ENCODE measurements at places on chromosomes 7 and 10.
A peak's percentile ranks its signal among the peaks of the same experiment; 100 is the strongest.

GRCh38 chr7:85833066-85833465, 646.2 kb upstream of the SEMA3D start:
- DNase-seq, result no peak

DNA sequence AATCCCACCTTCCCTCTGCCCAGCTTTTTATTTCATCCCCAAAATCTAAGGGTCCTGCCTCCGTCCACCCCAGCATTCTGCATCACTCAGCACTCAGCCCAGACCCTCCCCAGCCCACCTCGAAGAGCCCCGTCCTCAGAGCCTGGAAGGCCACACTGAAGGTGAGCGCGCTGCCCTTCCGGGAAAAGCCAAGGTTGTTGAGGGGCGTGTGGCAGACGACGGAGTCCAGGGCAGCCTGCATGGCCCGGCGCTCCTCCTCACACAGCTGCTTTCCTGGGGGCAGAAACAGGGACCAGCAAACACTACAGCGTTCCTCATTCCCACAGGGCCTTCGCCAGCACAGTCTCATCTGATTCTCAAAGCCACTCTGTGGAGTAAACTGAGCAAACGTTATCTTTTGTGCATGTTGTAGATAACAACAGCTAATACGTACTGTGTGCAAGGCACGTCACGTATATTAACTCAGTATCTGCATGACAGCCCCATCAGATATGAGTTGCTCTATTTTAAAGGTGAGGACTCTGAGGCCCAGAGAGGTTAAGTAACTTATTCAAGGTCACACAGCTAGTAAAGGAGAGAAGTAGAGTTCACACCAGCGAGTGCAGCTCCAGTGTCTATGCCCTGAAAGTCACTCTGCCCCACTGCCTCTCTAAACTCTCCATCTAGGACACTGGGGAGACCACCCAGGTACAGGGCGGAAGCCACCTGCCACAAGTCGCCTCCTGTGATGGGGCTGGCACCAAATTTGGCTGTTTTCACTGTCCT, 2.8 kb downstream of the TRAPPC14 start:
- DNase-seq, result no peak

GRCh38 chr7:110534241-110534931, 556.5 kb upstream of the LRRN3 start:
- DNase-seq, result no peak

DNA sequence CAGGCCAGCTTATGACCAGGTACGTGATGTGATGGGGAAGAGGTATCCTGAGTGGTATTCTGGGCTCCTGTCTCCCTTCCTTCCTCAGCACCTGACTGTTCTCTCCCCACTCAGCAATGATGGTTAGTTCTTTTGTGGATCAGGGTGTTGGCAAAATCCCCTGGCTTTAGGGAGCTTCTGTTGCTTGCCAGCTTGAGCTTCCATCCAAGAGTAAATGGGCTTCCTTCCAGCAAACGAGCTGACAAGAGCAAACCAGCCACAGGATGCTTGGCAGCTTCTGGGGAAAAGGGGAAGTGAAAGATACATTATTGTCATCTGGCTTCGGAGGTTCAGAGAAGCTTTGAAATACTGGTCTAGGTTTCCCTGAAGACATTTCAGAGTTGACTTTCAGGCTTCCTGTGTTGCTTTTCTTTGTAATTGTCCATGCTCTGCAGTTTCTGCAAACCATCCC, 5.2 kb downstream of the DUSP5 start:
- DNase-seq, result peak; percentile 59

DNA sequence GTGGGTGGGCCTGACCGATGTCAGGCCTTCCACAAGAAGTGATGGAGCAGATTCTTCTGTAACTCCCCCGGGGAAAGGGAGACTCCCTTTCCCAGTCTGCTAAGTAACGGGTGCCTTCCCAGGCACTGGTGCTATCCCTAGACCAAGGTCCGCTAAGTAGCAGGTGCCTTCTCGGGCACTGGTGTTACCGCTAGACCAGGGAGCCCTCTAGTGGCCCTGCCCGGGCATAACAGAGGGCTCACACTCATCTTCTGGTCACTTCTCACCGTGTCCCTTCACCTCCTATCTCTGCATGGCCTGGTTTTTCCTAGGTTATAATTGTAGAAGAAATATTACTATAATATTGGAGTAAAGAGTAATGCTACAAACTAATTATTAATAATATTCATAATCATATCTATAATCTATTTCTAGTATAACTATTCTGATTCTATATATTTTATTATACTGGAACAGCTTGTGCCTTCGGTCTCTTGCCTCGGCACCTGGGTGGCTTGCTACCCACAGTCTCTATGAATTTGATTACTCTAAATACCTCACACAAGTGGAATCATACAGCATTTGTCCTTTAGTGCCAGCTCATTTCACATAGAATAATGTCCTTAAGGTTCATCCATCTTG, 1378.7 kb downstream of the XPNPEP1 start:
- DNase-seq, result peak; percentile 2

- DNase-seq, result no peak
Observed at GRCh38 chr7:43175570-43176200, 63.2 kb downstream of the HECW1 start.

DNA sequence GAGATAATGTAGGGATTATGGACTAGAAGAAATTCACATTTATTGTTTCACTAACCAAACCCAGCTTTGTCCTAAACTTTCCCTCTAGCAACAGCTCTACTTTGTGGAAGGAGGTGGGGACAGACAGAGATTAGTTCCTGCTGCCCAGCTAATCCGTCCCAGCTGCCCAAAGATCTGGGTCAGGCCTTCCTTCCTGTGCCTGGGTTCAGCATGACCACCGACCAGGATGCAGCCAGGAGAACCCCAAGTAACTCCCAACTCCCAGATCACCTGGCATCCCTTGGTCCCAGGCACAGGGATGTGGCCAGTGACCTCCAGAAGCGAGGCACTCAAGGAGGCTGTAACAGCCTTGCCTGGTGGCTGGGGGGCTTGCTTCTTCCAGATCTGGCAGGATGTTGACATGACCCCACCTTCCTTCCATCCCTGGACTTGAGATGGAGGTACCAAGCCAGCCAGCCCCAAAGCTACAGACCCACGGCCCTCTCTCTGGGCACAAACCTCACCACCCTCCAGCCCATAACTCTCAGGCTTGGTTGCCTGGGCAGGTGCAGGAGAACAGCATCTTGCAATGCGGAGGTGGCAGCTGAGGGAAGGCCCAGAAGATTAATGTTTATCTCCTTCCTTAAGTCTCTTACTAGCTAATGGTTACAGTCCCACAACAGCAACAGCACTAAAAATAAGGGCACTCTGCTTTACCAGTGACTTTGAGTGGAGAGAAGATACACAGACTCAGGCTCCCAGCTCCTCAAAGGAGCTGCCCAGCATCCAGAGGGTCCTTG, 11.1 kb downstream of the CAMK2G start:
- no peak for DNase-seq

GRCh38 chr10:6269953-6270867, 67.5 kb downstream of the PFKFB3 start:
- DNase-seq, result no peak

- no peak for DNase-seq
Observed at GRCh38 chr7:149496642-149497391, 792 bp downstream of the ZNF746 start.

- no peak for DNase-seq
Observed at GRCh38 chr10:122981066-122981464, 864 bp downstream of the PSTK start.

- DNase-seq, result no peak
Observed at GRCh38 chr7:130732980-130733930, 752 bp downstream of the KLF14 start.

- DNase-seq, result no peak
Observed at GRCh38 chr10:117993166-117993565, 53.6 kb downstream of the RAB11FIP2 start.

- DNase-seq, result no peak
Observed at GRCh38 chr7:85612514-85612913, 425.7 kb upstream of the SEMA3D start.

DNA sequence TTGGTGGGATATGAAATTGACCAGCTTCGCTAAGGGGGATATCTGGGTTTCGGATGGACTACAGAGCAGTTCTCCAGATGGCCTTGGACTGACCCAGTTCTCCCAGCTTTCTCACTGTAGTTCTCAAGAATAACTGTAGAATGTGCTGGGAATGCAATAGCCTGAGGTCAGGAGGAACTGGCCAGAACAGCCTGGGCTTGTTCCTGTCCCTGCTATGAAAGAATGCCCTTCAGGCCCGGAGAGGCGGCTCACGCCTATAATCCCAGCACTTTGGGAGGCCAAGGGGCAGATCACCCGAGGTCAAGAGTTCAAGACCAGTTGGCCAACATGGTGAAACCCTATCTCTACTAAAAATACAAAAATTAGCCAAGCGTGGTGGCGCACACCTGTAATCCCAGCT, 12.3 kb upstream of the TSPAN14 start:
- DNase-seq, result no peak

GRCh38 chr10:117462816-117463544, 79.6 kb upstream of the EMX2 start:
- DNase-seq, result no peak

DNA sequence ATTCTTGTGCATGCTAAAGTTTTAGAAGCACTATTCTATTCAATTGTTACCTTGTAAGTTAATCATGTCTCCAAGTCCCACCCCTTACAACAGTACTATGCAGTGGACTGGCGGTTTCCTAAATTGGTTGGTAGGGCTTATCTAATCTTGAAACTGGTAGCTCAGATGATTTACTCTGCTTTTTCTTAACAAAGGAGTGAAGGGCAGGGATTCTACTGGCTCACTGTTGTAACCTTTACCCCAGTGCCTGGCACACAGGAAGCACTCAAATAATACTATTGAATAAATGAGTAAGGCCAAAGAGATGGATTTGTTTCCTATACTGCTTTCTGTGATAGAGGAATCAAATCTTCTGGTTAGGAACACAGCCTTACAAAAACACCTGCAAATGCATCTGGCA, 46.0 kb upstream of the CYCS start:
- no peak for DNase-seq

- no peak for DNase-seq
Observed at GRCh38 chr10:97690133-97690532, 3.1 kb upstream of the AVPI1 start.

DNA sequence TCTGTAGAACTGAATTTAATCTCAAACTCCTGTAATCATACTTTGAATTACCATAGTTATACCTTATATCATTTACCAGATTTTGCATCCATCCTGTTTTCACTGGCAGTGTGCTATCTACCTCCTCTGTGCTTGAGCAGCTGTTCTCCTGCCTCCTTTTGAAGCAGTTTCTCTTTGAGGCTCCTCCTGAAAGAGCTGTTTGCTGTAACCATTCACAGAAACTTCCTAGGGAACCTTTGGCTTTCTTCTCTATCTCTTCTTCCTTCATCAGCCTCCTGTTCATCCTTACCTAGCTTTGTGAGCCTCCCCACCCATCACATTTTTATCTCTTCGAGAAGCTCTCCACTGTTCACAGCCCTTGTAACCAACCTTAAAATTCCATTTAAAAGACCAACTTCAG, 108.2 kb downstream of the AASS start:
- no peak for DNase-seq

- no peak for DNase-seq
Observed at GRCh38 chr10:79003183-79004100, 65.3 kb upstream of the ZMIZ1 start.

- DNase-seq, result no peak
Observed at GRCh38 chr7:107364787-107365186, 105.1 kb upstream of the GPR22 start.

GRCh38 chr10:114930320-114930719, 7.7 kb upstream of the TRUB1 start:
- no peak for DNase-seq

DNA sequence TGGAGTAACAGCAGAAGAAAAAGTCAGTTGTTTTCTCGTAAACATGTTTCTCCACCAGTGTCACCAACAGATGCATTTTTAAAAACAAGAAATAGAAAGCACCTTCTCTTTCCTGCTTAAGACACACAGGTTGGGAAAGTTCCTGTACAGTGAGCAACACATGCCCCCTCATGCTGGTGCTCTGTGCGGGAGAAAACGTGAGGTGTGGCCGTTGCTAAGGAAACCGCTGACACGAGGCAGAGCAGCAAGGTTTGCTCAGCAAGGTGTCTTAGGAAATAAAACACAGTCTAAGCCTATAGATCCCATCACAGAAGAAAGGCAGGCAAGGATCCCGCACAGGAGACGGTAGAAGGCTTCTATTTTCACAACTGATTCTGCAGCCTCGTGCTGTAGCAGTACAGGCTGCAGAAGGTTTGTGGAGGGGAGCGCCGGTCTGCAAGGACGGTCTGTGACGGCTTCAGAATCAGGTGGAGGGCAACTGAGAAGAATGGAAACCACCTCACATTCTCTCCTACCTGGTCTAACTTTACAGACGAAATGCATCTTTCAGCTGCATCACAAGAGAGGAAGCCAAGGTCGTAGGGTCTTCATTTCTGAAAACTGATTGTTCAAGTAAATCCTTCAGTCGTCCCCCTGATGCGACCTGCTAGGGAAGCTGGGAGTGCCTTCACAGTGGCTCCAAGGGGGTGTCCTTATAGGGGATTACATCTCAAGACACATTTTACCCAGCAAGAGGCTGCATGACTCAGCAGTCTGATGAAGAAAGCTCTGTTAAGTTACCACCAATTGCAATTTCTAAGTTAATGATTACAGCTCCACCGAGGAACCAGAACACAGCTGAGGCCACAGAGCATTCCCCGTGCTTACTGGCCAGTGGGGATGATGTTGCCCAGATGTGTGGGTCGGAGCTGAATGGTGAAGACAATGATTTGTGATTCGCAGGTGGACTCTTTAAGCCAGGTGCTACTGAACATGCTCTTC, 150.7 kb upstream of the KLF14 start:
- peak; percentile 70 for DNase-seq

DNA sequence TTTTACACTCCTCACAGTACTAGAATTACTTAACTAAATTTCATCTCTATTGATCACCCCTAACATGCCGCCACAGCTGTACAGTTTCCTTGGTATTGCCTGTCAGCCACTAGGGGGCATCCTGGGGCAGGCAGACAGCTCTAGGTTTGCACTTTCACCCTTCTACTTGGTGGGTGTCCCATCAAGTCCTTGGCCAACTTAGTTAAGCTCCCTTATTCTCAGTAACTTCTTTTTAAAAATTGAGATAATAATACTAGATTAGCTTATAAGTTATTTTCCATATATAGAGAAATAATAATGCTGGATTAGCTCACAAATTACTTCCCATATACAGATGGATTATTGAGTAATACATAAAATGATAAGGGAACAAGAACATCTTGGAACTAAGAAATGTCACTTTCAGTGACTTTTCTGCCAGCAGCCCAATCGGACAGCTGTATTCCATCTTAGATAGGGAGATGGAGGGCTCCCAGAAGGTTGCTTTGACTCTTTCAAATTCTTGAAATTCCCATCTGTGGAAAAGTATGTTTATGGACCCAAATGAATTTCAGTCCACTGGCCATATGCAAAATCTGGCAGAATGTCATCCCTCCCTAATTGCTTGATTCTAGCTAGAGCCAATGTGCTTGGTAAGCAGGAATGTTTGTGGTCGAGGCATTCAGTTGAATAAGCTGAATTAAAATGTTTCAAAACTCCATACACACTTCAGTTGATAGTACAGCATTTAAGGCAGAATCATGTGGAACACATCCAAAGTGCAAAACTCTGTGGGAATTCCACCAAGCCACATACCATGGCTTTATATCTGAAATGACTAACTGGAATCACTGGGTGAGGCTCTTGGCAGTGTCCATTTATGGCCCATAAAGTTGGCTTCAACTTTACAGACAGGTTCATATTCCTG, 309.7 kb downstream of the CSTF2T start:
- DNase-seq, result peak; percentile 12

GRCh38 chr10:15869935-15870334, 9.6 kb upstream of the MINDY3 start:
- no peak for DNase-seq

- no peak for DNase-seq
Observed at GRCh38 chr7:17129218-17129617, 169.2 kb upstream of the AHR start.
